ENCODE measurements at places on chromosomes 5 and 9. TPM values are rescaled to one million over a fixed set of nuclear protein-coding genes. Genes with fewer than 3 reads are reported as not detected.

Gene CCL27
- total RNA-seq: not detected

Gene ASPN
- 0.44 TPM for total RNA-seq

Gene PLPP6
- total RNA-seq: 6.7 TPM

Gene LHFPL2
- 56.9 TPM for total RNA-seq

Gene PALM2AKAP2
- 66.4 TPM for total RNA-seq

Gene NRARP
- total RNA-seq: 0.43 TPM

Gene KIF20A
- 0.66 TPM for total RNA-seq

Gene CSF2
- 5.3 TPM for total RNA-seq

Gene NTRK2
- 0.14 TPM for total RNA-seq
